ENCODE measurements at places on chromosomes 5 and 9.

GRCh38 chr5:160773646-160774410 is 78.2 kb downstream of the ATP10B start:
- DNase-seq, result no peak

GRCh38 chr9:113808391-113809358 is 67.4 kb upstream of the ZNF618 start:
- DNase-seq, result no peak

GRCh38 chr9:133897675-133898074 is 94.4 kb downstream of the VAV2 start:
- DNase-seq, result no peak

- peak; percentile 79 for DNase-seq
These were observed 320.9 kb downstream of the NTRK2 start for GRCh38 chr9:84990416-84990815.

DNA sequence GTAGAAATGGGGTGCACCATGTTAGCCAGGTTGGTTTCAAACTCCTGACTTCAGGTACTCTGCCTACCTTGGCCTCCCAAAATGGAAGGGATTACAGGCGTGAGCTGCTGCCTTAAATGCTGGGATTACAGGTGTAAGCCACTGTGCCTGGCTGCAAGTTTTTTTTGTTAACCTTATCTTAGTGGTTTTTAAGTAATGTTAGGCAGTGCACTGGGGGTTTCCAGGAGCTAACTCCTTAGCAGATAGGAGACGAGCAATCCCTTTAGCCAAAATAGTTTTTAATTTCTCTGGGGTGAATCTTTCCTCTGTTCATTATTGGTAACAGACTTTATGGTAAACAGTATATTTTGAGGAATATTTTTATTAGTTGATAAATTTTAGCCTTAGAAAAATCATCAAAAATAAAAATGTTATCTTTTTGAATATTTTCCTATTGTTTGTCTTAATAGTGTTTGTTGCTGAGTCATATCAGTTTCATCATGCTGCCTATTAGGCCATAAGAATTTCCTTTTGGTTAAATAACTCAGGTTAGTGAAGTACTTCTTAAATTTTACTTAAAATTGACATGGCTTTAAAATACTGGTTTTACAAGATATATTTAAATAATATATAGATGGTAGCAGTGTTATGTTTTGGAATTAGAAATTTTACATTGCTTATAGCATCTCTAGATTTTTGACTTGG is 37.9 kb downstream of the LMNB1 start:
- DNase-seq, result no peak

GRCh38 chr5:52710972-52711596 is 76.6 kb upstream of the ITGA1 start:
- no peak for DNase-seq

- no peak for DNase-seq
These were observed 707 bp downstream of the PIP5K1B start for GRCh38 chr9:68705531-68706362.

GRCh38 chr5:78720997-78721396 is 72.4 kb upstream of the LHFPL2 start:
- DNase-seq, result no peak

- DNase-seq, result no peak
These were observed 37.7 kb downstream of the TSSK1B start for GRCh38 chr5:113397046-113397445.

GRCh38 chr5:135232958-135233357 is 166.1 kb downstream of the MACROH2A1 start:
- peak; percentile 32 for DNase-seq

DNA sequence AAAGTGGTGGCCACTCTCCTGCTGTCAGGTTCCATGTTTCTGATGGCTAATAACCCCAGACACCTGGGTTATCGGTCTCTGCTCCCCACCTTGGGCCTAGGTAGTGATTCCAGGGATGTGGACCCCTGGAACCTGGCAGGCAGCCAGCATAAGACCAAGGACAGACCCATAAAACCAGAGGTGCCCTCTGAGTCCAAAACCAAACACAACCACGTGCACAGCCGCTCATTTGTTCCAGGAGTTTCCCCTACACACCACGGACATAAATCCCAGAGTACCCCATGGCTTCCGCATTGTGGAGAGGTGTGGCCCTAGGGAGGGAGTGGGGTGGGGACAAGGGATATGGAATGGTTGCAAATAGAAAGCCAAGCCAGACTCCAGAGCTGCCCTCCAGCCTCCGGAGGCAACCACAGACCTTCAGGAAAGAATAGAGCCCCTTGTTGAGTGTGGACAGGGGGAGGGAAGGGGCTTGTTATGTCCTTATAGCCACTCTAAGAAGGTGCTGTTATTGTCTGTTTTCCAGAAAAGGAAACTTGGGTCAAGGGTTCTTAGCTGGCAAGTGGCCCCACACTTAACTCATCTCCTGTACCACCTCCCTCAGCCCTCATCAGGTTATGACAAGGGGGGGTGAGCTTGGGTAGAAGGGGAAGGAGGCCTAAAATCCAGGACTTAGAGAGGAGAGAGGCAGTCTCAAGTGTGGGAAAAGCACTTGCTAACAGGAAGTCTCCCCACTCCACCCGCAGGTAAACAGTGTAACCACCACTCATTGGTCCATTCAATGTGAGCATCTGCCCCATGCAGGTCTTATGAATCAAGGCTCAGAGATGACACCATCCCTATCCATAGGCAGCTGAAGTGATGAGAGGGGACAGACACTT is 23.6 kb upstream of the CYSTM1 start:
- DNase-seq, result no peak

DNA sequence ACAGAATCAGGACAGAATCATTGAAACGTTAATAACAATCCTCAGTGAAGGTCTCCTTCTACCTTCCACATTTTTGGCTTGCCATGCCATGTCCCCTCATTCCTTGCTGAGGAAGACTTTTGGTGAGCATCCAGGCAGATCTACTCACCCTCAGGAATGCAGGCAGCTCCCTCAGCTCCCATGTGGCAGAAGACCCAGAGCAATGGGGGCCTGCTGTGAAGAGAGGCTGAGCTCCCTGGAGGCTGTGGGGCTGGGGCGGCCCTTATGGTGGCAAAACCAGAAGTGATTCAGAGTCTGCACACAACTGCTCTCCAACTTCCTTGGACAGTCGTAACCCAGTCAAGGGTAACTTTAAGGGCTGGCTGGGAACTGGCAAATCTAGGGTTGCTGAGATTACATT is 247.2 kb upstream of the EFNA5 start:
- no peak for DNase-seq

GRCh38 chr5:174571662-174572397 is 152.6 kb upstream of the MSX2 start:
- peak; percentile 9 for DNase-seq

- DNase-seq, result no peak
These were observed 1.1 kb upstream of the SV2C start for GRCh38 chr5:76081811-76082771.

Data from midbrain (tissue), 1 donor.